A549 treated with Hydrocortisone at 1 μM for 4 hours (cell line): ENCODE measurements at places on chromosomes 16 and 17. TPM values are rescaled to one million over a fixed set of nuclear protein-coding genes. Genes with fewer than 3 reads are reported as not detected.

CPNE2 gene
- 42.7 to 48.1 TPM (median 46.2 TPM) in 5 replicates for total RNA-seq

GPR142 gene
- not detected in 5 replicates for total RNA-seq

MAF gene
- total RNA-seq, result 0.23 to 0.66 TPM (median 0.34 TPM) in 5 replicates

ANKS4B gene
- total RNA-seq, result 0.03 to 0.06 TPM (median 0.05 TPM) in 3 of 5 replicates, not detected in the others

CES5A gene
- total RNA-seq, result not detected in 5 replicates
